ENCODE measurements at places on chromosomes 2 and 18.
A peak's percentile ranks its signal among the peaks of the same experiment; 100 is the strongest.

GRCh38 chr2:168448980-168449379 lies 7.1 kb upstream of the CERS6 start:
- no peak for DNase-seq

DNA sequence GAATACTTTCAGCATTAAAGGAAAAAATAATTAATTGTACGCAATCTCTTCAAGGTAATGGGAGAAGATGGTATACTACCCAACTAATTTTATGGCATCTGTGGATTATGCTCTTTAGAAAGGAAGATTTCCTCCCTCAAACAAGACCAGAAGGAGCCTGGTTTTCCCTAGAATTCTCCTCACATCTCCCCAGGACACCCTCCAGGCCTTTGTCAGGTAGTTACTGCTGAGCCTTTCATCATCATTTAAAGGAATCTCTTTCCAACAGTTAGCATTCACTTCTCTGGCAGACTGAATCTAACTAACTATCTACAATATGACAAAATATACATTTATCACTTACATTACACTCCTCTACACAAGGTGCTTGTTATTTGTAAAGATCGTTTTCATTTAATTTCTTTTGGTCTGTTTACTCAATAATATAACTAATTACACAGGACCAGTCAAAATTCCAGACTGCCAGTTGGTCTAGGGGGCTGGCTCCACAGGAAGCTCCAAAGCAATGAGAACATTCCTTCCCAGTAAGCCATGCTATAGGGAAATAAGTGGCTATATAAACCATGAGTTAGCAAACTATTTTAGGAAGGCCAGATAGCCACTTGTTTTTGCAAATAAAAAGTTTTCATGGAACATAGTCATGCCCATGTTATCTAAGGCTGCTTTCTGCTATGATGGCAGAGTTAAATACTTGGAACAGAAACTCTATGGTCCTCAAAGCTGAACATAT lies 19.1 kb downstream of the ZNF24 start:
- peak; percentile 83 for DNase-seq

- DNase-seq: peak; percentile 99
Measured at GRCh38 chr2:215698566-215698965, 262.7 kb upstream of the FN1 start.

- no peak for DNase-seq
Measured at GRCh38 chr2:39723497-39723896, 55.6 kb downstream of the THUMPD2 start.

DNA sequence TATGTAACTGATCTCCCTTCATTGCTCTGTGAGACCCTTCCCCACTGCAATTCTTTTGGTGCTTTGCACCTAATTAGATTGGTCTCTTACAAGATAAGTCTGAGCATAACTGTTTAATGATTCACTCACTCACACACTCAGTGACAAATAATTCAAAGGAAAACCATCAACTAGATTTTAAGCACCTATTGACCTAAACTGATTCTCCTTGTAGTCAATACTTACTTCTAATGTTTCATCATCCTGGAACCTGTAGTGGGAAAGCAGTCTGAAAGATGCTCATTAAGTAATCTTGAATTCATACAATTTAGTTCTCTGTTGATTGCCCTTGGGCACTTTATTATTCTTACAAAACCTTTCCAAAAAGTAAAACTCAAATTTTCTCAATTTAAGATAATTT lies 74.3 kb upstream of the COL5A2 start:
- DNase-seq: peak; percentile 52

GRCh38 chr2:152372438-152372984 lies 37.5 kb downstream of the FMNL2 start:
- DNase-seq: no peak

DNA sequence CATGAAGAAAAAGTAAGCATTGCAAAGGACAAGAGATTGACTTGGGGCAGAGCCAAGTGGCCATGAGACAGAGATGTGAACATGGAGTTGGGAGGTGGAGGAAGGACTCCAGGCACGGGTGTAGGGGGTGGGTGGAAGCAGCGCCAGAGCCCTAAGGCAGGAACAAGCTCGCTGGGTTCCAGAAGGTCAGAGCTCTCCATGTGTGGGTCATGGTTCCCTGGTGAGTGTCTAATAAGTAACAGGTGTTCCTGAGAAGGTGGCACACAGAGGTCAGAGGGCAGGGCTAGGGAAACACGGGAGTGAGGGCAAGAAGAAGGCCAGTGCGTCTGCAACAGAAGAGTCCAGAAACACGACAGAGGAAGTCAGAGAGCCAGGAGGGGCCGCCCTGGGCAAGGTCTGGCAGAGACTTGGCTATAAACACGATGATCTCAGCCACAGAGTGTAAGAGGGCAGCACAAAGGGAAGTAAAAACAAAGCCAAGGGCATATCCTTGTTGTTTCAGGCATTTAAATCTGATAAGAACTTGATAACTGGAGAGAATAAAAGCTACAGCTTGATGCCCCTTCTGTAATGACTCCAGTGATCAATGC lies 260.8 kb downstream of the TGIF1 start:
- DNase-seq: peak; percentile 42
